ENCODE measurements at places on chromosomes 5 and 9.
A peak's percentile ranks its signal among the peaks of the same experiment; 100 is the strongest.

DNA sequence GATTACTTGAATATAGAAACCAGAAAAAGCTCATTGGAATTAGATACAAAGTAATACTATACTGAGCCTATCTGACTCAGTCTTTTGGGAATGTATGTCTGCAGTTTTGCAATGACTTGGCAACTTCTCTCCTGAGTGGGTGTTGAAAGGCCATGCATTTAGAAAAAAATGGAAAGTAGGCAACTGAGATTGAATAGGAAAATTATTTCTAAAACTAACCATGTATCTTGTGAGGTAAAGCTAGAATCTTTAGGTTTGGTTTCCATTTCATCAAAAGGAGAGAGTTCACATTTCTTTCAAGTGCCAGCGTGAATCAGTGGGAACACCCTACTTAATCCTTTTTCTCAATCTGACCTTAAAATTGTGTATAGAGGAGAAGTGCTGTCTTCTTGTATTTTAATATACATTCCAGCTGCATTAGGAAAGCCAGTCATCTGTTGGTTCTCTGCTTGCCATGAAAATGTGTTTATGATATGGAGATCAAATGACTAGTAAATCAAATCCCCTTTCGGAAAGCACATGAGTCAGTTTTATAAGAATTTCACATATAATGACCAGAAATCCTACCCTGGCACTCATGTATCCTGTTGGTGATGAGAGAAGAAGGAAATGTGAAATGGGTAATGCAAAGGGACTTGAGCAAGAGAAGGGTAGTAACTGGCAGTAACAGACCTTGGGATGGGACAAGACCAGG is 30.4 kb downstream of the NFX1 start:
- DNase-seq = no peak

DNA sequence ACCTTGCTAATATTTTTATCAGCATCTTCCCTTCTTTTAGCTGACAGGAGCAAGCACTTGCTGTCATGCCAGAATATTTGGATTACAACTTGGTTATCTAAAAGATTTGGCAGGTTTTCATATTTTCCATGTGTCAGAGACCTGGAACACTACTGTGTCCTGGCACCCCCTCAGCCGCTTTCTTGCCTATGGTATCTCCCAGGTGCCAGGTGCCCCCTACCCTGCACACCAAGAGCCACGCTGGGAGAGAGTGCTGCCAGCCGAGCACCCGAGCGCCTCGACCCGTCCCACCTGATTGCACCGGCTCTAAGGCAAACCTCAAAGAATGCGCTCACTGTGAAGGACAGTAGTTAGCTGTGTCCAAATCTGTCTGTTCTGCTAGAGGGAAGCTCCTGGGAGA is 84.8 kb downstream of the GTF3C4 start:
- DNase-seq = no peak

GRCh38 chr9:17480966-17481365 is 97.9 kb upstream of the SH3GL2 start:
- no peak for DNase-seq

DNA sequence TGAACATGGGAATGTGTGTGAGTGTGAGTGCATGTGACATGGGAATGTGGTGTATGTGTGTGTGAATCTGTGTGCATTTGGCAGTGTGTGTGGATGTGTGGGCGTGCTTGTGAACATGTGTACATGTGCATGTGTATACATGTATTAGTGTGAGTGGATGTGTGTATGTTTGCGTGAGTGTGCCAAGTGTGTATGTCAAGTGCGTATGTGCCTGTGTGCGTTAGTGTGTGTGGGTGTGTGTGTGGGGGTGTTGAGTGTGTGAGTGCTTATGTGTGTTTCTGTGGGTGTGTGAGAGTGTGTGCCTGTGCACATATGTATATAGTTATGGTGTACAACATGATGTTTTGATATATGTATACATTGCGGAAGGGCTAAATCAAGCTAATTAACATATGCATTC is 244.3 kb downstream of the GADD45G start:
- DNase-seq = no peak

GRCh38 chr5:176697934-176698538 is 50.8 kb downstream of the TSPAN17 start:
- peak; percentile 93 for DNase-seq

- no peak for DNase-seq
Observed at GRCh38 chr5:74272024-74272775, 368.3 kb downstream of the ENC1 start.

- DNase-seq = no peak
Observed at GRCh38 chr5:136350343-136350742, 15.0 kb downstream of the TRPC7 start.

DNA sequence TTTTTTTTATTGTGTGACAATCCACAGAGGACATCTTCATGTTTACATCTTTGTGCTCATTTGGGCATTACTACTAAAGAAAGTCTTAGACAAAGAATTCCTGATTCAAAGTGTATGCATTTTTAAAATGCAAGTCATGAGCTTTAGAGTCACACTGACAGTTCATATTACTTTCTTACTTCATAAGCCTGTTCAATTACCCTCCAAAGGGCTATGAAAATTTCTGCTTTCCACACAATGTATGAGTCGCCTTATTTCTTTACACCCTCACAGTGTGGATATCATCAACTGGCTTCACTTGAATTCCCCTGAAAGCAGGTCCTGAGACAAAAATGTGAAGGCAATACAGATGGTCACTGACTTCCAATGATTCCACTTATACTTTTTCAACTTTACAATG is 280.4 kb upstream of the PTGER4 start:
- DNase-seq = no peak

DNA sequence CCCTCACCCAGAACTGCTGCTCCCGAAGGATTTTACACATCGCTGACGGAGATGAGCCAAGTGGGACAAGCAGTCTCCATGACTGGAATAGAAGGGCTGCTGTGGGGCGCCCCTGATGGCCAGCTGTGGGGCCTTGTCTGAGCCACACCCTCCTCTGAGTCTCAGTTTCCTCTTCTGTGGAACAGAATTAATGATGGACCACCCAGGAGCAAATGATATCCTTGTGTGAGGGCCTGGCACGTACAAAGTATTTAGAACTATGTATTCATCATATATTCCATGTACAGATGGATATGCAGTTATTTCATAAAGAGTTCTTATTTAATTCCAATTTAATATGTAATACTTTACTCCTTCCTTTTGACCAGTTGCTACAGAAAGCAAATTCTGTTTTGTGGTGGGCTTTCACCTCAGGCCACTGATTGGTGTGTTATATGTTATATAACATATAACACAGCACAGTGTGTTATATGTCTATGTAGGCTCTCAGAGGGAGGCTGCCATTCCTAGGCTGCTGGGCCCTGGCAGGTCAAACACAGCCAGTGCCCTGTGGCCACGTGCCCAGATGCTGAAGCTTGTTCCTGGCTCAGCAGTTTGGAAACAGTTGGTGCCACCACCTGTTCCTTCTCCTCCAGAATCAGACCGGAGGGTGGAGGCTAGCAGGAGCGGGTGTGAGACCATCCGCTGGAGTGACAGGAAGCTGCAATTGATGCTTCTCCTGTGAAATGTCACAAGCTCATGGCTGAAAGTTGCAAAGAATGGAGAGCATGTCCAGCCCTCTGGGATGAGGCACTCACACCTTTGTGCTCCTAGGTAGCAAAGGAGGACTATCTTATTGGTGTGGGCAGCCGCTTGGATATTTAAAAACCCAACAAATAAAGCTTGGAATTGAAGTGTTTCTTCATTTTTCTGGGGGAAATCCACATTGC is 4.4 kb upstream of the FGD3 start:
- DNase-seq = peak; percentile 74

- no peak for DNase-seq
Observed at GRCh38 chr5:141651728-141652105, 499 bp upstream of the FCHSD1 start.

- DNase-seq = no peak
Observed at GRCh38 chr9:93579711-93580516, 3.5 kb downstream of the PHF2 start.

DNA sequence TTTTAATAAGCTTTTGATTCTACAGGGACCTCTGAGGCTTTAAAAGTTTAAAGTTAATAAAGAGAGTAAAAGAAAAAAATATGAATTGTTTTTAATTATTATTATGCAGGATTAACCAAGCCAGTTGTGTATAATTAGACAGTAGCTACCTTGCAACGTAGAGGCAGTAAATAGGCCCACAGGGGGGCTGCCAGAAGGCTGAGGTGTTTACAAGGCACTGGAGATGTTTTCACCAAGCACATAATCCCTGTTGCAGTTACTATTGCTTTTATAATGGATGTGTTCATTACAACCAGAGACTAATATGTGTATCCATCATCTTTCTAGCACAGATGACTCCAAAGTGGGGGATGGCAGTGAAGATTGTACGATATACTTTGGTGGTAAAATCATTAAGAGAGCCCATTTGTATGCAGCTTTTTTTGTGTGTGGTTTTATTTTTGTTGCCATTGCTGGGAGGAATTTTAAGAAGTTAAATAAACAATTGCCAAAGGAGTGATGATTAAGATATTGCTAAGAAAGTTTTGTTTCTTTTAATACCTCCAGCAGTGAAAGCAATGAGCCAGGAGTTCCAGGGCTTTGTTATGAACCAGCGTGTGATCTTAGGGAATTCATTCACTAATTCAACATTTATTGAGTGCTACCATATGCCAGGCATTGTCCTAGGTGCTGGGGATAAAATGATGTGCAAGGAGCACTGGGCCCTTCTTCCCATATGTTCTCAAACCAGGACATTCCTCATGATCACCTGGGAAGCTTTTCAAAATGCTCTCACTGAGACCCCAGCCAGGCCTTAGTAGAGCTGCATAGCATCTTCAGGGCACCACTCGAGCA is 138.7 kb upstream of the EFNA5 start:
- no peak for DNase-seq

- no peak for DNase-seq
Observed at GRCh38 chr9:23796209-23796608, 29.8 kb downstream of the ELAVL2 start.
